ENCODE measurements at places on chromosomes 3 and 15.
A peak's percentile ranks its signal among the peaks of the same experiment; 100 is the strongest.

- no peak for DNase-seq
These were observed 96.7 kb upstream of the NECTIN3 start for GRCh38 chr3:110974902-110975301.

GRCh38 chr15:31558840-31559239 is 232.2 kb downstream of the KLF13 start:
- DNase-seq = no peak

DNA sequence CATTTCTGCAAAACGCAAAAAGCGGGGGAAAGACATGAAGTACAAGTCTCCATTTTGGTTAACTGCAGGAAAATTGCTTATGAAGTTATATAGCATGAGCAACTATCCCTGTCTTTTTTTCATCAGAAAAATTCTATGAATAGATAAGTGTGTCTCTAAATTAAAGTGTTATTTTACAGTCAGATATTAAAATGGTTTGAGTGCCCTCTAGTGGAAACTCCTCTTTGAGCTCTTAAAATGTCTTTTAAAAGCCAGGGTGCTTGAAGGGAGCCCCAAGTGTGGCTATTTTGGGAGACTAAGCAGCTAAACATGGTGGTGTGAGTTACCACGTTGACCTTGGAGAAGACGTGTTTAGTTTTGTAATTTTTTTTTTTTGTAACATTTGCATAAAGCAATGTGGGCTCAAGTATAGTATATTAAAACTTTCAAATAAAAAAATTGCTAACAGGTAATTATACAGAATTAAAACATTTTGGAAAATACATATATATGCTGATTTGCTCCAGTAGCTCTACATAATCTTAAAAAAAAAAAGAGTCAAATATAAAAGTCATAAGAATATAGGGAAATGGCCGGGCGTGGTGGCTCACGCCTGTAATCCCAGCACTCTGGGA is 77.2 kb downstream of the PPP2R3A start:
- DNase-seq = peak; percentile 57

DNA sequence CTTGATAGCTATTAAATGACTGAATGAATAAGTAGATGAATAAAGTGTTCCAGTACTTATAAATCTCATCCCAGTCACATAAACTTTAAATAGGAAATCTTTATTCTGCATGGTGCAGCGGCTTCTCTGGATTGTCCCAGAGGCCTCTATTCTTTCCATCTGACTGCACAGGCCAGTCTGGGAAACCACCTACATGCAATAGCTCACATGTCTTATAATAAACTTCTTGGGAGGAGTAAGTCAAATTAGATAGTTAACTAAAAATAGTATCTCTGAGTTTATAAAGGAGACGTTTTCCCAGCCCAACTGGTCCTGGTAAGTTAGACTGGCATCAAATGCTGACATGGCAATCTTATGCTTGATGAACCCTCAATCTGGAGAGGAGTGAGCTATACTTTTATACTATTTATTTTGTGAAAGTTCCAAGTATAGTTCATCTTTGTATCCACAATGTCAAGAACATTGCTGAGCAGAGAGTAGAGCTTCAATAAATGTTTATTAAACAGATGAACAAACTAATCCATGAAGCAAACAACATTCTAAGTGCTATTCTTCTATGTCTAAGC is 417.6 kb downstream of the TIGIT start:
- DNase-seq = no peak

DNA sequence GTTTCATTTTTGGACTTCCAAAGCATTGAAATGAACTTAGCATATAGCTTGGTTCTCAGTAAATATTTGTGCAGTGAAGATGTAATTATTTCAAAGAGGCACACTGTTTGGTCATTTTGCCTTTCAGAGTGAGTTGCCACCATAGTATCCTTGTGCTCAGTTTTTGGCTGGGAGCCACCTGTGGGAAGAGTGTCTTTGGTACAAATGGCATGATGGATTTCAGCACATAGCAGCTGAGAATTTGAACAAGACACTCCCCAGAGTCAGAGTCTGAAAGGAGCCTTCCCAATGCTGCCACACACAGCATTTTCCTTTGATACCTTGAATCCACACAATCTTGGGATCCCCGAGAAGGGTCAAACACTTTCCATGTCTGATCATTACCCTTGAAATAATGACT is 897.2 kb upstream of the ARPP21 start:
- DNase-seq = no peak

- no peak for DNase-seq
These were observed 15.3 kb downstream of the CD276 start for GRCh38 chr15:73699249-73700040.

GRCh38 chr3:2958551-2958950 is 151.6 kb downstream of the IL5RA start:
- no peak for DNase-seq

DNA sequence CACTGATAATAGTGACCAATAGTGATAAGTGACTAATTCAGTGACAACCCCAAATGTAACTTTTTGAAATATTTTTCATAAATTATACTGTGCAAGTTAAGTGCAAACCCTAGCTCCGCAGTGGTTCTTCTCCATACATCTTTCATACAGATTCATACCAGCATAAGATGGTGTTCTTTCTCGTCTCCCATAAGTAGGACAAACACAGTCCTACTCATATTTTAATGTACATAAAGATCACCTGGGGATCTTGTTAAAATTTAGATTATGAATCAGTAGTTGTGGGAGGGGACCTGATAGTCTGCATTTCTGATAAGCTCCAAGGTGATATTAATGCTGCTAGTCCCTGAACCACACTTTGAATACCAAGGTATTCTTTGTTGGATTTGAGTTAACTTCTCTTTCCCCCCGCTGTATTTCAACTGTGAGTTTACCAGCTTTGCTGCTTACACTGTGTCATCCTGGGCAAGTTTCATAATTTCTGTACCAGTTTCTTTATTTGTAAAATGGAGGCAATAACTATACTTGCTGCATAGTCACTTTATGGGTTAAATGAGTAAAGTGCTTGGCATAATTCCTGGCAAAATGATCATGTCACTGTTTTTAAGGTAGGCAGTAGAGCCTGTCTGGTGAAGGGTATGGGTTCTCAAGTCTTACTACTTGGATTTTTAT is 34.7 kb upstream of the C3orf38 start:
- no peak for DNase-seq

Measured in NCI-H1092 (cell line).